ENCODE measurements at places on chromosomes 2 and 18. TPM values are rescaled to one million over a fixed set of nuclear protein-coding genes. Genes with fewer than 3 reads are reported as not detected.

OSR1 gene
- total RNA-seq, result 26.0 TPM

GKN2 gene
- total RNA-seq, result not detected

ACVR2A gene
- 31.3 TPM for total RNA-seq

DNA sequence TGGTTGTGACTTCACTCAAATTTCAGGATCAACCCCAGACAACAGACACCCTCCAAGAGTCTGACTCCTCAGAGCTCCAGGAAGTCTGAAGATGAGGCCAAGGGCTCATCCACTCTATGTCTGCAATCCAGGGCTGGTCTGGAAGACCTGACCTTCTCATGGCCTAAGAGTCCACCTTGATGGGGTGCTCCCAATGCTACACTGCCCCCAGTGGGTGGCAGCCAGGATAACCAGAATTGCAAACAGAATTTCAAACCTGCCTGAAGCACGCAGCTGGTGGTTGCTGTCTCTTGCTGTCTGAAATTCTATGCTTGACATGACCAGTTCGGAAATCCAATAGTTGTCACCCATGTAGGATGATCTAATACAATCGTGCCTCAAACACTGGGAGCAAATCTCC is 96.0 kb downstream of the UXS1 start:
- peaks cover 4% of the 10 kb centered on the region for H3K4me1 ChIP-seq
- no peaks in the 10 kb centered on the region for H3K27me3 ChIP-seq
- DNase-seq, result no peak
- no peak overlapping the region for H3K27ac ChIP-seq
- H3K4me3 ChIP-seq, result no peak overlapping the region

ASB18 gene
- total RNA-seq, result not detected

DNA sequence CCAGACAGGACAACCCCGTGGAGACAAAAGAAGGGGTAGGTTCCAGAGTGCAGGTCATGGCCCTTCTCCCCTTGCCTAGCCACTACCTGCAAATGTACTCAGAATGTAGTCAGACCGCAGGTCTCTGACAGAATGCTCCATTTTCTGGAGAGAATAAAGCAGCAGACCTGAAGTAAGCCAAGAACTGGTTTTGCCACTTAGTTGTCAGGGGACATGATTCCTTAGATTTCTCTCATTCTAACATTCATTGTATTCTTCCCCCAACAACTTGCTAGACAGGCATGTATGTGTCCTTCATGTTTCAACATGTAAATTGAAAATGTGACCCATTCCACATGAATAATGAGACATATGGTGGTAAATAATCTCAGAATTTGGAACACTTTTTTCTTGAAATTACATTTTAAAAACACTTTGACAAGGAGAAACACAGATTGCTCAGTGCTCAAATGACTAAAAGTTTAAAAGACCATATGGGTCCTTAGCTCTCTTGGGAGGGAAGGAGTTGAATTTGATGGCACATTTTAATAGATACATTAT is 142.4 kb downstream of the CCBE1 start:
- H3K36me3 ChIP-seq, result peaks cover 12% of the 10 kb centered on the region
- peak overlapping the region; percentile 55 for H3K27ac ChIP-seq
- DNase-seq, result no peak
- H3K27me3 ChIP-seq, result peaks cover 9% of the 10 kb centered on the region
- peaks cover 54% of the 10 kb centered on the region for H3K4me1 ChIP-seq
- H3K4me3 ChIP-seq, result no peak overlapping the region

GRCh38 chr2:120208381-120209353 is 14.5 kb downstream of the TMEM185B start:
- no peaks in the 10 kb centered on the region for H3K36me3 ChIP-seq
- no peak overlapping the region for H3K4me3 ChIP-seq
- H3K27ac ChIP-seq, result no peak overlapping the region
- H3K4me1 ChIP-seq, result no peaks in the 10 kb centered on the region

DNA sequence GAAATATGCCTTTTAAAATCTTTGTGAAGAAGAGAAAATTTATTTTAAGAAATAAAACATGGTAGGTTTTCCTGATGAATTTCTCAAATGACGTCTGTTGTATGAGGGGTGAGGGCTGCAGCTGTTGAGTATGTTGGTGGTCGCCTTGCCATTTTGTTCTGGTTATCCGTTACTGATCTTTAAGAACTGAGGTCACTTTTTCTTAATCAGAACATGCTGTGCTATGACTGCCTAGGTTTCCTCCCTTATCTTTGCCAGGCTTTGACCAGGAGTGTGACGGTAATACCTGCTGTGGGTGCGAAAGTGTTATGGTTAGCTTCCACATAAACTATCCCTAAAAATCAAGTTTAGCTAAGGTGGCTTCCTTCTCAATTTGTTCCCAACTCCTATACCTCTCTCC is 176.9 kb downstream of the DIS3L2 start:
- DNase-seq, result no peak
- no peaks in the 10 kb centered on the region for H3K27me3 ChIP-seq
- H3K4me1 ChIP-seq, result no peaks in the 10 kb centered on the region
- H3K4me3 ChIP-seq, result no peak overlapping the region
- no peak overlapping the region for H3K27ac ChIP-seq
- peaks cover 4% of the 10 kb centered on the region for H3K36me3 ChIP-seq

KANSL1L gene
- total RNA-seq, result 28.0 TPM

- peak; percentile 19 for DNase-seq
- H3K27ac ChIP-seq, result no peak overlapping the region
- H3K27me3 ChIP-seq, result peaks cover 8% of the 10 kb centered on the region
- H3K36me3 ChIP-seq, result no peaks in the 10 kb centered on the region
Measured at GRCh38 chr2:109254174-109254904, 125.3 kb downstream of the SH3RF3 start.

SGO2 gene
- 9.2 TPM for total RNA-seq

GRCh38 chr2:28991021-28991420 is 9.9 kb downstream of the TOGARAM2 start:
- no peaks in the 10 kb centered on the region for H3K27me3 ChIP-seq
- H3K4me1 ChIP-seq, result peaks cover 5% of the 10 kb centered on the region
- DNase-seq, result no peak
- no peak overlapping the region for H3K4me3 ChIP-seq
- H3K27ac ChIP-seq, result no peak overlapping the region

- H3K4me1 ChIP-seq, result peaks cover 67% of the 10 kb centered on the region
- H3K27me3 ChIP-seq, result no peaks in the 10 kb centered on the region
- H3K36me3 ChIP-seq, result no peaks in the 10 kb centered on the region
- DNase-seq, result no peak
- H3K4me3 ChIP-seq, result no peak overlapping the region
Measured at GRCh38 chr2:118667348-118667747, 180.1 kb downstream of the EN1 start.

DNA sequence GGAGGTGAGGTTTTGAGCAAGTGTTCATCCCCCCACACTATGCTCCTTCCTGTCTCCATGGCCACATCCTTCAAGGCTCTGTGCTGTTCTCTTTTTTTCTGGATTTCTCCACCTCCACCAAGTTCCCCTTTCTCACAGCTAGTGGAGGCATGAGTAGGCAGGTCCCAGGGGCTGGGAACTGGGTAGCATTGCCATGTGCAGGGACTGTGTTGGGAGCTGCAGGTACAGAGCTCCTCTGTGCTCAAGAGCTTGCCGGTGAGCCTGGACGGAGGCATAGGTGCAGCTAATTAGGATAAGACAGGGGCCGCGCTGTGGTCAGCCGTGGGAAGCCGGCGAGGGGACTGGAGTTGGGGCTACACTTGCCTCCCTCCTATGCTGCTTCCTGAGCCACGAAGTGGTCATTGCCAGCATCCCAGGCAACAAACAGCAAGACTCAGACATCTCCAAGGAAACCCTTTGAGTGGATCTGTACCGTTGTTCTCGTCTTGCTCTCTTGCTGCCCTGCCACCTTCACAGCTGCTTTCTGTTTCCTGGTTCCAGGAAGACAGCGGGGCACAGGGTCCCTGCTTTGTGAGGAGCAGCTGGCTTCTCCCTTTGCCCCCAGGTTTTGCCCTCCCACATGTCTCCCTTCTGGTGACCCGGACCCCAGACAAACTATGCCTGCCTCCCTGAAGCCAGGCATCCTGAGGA is 36.9 kb downstream of the ATOH8 start:
- peaks cover 35% of the 10 kb centered on the region for H3K4me1 ChIP-seq
- no peaks in the 10 kb centered on the region for H3K36me3 ChIP-seq
- no peak overlapping the region for H3K27ac ChIP-seq
- no peaks in the 10 kb centered on the region for H3K27me3 ChIP-seq

DNER gene
- total RNA-seq, result not detected

- H3K4me3 ChIP-seq, result no peak overlapping the region
- H3K27me3 ChIP-seq, result no peaks in the 10 kb centered on the region
- no peak for DNase-seq
- H3K4me1 ChIP-seq, result no peaks in the 10 kb centered on the region
- H3K36me3 ChIP-seq, result no peaks in the 10 kb centered on the region
- no peak overlapping the region for H3K27ac ChIP-seq
Measured at GRCh38 chr2:224929512-224929911, 112.8 kb downstream of the DOCK10 start.

- peak overlapping the region; percentile 94 for H3K27ac ChIP-seq
- no peaks in the 10 kb centered on the region for H3K27me3 ChIP-seq
- no peak for DNase-seq
- H3K4me1 ChIP-seq, result peaks cover 19% of the 10 kb centered on the region
- H3K4me3 ChIP-seq, result no peak overlapping the region
- H3K36me3 ChIP-seq, result peaks cover 12% of the 10 kb centered on the region
Measured at GRCh38 chr18:8890957-8891464, 185.7 kb downstream of the MTCL1 start.

GRCh38 chr18:38481576-38481975 is 916.0 kb upstream of the CELF4 start:
- H3K27me3 ChIP-seq, result no peaks in the 10 kb centered on the region
- H3K4me3 ChIP-seq, result no peak overlapping the region
- no peak overlapping the region for H3K27ac ChIP-seq

GRCh38 chr2:127074358-127074757 is 32.6 kb downstream of the BIN1 start:
- no peak overlapping the region for H3K4me3 ChIP-seq
- no peaks in the 10 kb centered on the region for H3K27me3 ChIP-seq
- no peak for DNase-seq
- H3K4me1 ChIP-seq, result peaks cover 11% of the 10 kb centered on the region

GRCh38 chr2:98084151-98084868 is 2.7 kb upstream of the VWA3B start:
- H3K4me1 ChIP-seq, result peaks cover 10% of the 10 kb centered on the region
- H3K27ac ChIP-seq, result no peak overlapping the region
- DNase-seq, result no peak
- H3K36me3 ChIP-seq, result no peaks in the 10 kb centered on the region

SERPINB3 gene
- not detected for total RNA-seq

DNA sequence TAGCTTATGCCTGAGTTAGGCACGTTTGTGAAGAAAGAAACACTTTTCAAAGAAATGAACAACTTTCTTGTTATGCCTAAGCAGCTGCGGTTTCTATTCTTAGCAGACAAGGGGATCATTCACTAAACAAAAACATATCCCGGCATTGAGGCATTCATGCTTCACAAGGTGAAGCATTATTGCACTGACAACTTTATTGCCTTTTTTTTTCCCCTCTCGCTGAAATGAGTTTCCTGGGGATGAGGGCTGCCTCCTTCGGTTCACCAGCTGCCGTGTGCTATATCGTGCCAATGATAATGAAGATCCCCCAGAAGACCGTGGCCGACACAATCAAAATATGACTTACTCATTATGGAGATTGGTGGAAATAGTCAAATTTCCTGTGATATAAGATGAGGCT is 288.2 kb upstream of the ST6GAL2 start:
- no peaks in the 10 kb centered on the region for H3K36me3 ChIP-seq
- no peak overlapping the region for H3K27ac ChIP-seq
- DNase-seq, result no peak
- peaks cover 8% of the 10 kb centered on the region for H3K4me1 ChIP-seq

DNA sequence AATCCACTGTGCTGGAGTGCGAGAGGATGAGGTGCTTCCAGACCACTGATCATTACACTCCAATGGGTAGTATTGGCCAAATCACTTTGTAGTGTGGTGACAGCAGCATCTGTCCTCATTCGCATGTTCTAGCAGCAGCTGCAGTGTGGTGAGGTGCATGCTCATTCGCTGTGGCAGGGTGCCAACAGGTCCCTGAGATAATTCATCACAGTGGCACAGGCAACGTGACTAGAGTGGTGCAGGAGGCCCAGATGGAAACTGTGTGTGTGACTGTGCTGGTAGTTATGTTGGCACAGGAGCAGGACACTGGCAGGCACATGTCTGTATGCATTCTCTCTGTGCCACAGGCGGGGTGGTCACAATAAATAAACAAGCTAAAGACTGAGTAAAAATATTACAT is 329.5 kb upstream of the SYT4 start:
- no peak overlapping the region for H3K4me3 ChIP-seq
- no peaks in the 10 kb centered on the region for H3K4me1 ChIP-seq
- peaks cover 9% of the 10 kb centered on the region for H3K27me3 ChIP-seq

DNA sequence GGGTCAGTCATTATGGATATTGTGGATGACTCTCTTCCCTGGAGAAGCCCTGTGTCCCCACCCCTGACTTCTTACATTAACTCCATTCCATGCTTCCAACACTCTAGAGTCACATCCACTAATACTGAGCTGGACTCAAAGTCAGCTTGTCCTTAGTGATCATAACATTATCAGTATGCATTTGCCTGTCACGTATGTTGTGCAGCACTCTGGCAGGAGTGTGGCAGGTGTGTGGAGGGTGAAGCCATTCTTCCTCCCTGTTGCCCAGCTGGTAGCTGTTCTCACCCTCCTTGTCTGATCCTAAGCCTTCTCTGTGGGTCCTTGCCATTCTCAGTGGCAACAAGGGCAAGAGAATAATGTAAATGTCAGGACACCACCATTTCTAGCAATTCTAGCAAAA is 334.1 kb upstream of the RAB6C start:
- DNase-seq, result no peak
- no peak overlapping the region for H3K4me3 ChIP-seq
- no peaks in the 10 kb centered on the region for H3K36me3 ChIP-seq
- no peak overlapping the region for H3K27ac ChIP-seq
- no peaks in the 10 kb centered on the region for H3K4me1 ChIP-seq
- peaks cover 15% of the 10 kb centered on the region for H3K27me3 ChIP-seq

- no peaks in the 10 kb centered on the region for H3K27me3 ChIP-seq
- peaks cover 33% of the 10 kb centered on the region for H3K4me1 ChIP-seq
- H3K27ac ChIP-seq, result peak overlapping the region; percentile 80
- no peaks in the 10 kb centered on the region for H3K36me3 ChIP-seq
- H3K4me3 ChIP-seq, result peak overlapping the region; percentile 48
- DNase-seq, result no peak
Measured at GRCh38 chr18:36693931-36694620, 134.7 kb downstream of the TPGS2 start.

DNA sequence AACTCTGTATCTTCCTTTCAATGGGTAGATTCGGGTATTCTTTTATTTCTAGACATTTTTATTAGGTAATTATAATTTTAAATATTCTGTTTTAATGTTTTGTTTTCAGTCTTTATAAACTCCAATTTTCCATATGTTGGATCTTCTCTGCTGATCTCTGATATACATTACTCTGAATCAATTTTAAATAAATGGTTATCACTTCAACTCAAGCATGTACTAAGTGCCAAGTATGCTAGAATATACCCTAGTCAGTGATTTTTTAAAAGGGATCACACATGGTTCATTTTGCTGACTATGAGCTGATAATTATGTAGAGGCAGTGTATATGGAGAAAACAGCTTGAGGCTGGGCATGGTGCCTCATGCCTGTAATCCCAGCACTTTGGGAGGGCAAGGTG is 41.7 kb upstream of the NCOA1 start:
- peaks cover 2% of the 10 kb centered on the region for H3K36me3 ChIP-seq
- no peak overlapping the region for H3K4me3 ChIP-seq
- H3K27me3 ChIP-seq, result no peaks in the 10 kb centered on the region
- no peaks in the 10 kb centered on the region for H3K4me1 ChIP-seq
- DNase-seq, result no peak

POTEI gene
- total RNA-seq, result 7.0 TPM
